ENCODE measurements at places on chromosomes 4 and X.

DNA sequence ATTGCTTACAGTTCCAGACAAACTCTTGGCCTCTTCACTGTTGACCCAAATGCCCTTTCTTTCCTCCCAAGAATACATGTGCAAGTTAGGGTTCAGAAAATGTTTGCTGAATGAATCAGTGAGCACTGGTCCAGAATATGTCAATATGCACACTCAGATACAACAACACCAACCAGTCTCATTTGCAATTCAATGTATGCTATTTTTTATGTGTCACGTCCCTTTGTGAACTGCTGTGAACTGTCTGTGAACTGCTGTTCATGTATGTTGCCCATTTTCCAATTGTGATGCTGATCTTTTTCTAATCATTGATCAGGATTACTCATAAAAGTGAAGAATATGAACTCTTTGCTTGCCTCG lies 17.8 kb downstream of the GAB3 start:
- no peak for DNase-seq

DNA sequence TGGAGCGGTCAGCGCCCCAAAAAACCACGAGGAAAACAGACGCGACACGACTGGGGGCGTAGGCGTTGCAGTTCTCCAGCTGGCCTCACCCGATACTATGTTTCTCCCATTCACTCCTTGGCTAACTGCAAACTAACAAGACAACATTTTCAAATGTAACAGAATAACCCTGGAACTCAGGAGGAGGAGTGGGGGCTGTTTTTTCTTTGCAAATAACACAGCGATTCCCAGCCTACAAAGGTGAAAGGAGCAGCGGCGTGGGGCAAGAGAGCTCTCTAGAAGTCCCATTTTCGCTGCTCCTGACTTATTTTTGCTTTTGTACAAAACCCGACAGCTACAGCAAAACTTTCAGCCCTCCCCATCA lies 1.6 kb downstream of the SOX3 start:
- peak; percentile 10 for DNase-seq

- DNase-seq, result no peak
These were observed 21.1 kb downstream of the ACOX3 start for GRCh38 chr4:8419222-8420041.

GRCh38 chr4:140116442-140117104 lies 37.4 kb downstream of the MAML3 start:
- peak; percentile 41 for DNase-seq

- no peak for DNase-seq
These were observed 245.3 kb upstream of the PITX2 start for GRCh38 chr4:110867981-110868720.

DNA sequence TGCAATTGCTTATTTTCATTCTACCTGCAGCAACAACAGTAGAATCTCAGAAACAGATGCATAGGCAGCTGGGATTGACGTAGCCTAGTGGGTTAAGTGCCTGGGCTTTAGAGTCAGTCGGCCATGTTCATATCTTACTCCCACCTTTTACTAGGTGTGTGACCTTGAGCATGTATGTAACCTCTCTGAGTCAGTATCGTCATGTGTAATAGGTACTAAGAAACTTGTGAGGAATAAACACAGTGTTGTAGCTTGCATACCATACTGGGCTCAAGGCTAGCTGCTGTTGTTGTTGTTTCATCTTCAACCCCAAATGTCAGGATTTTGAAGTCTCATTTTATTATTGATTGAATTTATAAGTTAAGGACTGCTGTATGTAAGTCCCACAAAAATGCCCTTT lies 14.2 kb downstream of the RAB9A start:
- DNase-seq, result no peak

- no peak for DNase-seq
These were observed 45.6 kb upstream of the BOD1L1 start for GRCh38 chr4:13673167-13673566.

GRCh38 chr4:111946800-111947199 lies 198.5 kb upstream of the FAM241A start:
- DNase-seq, result no peak

GRCh38 chr4:5717449-5718158 lies 6.6 kb downstream of the EVC start:
- DNase-seq, result no peak

All from SK-N-SH (cell line).